ENCODE measurements at places on chromosomes 11 and 22.

GRCh38 chr11:43576803-43577521 is 103.6 kb upstream of the HSD17B12 start:
- DNase-seq: no peak

DNA sequence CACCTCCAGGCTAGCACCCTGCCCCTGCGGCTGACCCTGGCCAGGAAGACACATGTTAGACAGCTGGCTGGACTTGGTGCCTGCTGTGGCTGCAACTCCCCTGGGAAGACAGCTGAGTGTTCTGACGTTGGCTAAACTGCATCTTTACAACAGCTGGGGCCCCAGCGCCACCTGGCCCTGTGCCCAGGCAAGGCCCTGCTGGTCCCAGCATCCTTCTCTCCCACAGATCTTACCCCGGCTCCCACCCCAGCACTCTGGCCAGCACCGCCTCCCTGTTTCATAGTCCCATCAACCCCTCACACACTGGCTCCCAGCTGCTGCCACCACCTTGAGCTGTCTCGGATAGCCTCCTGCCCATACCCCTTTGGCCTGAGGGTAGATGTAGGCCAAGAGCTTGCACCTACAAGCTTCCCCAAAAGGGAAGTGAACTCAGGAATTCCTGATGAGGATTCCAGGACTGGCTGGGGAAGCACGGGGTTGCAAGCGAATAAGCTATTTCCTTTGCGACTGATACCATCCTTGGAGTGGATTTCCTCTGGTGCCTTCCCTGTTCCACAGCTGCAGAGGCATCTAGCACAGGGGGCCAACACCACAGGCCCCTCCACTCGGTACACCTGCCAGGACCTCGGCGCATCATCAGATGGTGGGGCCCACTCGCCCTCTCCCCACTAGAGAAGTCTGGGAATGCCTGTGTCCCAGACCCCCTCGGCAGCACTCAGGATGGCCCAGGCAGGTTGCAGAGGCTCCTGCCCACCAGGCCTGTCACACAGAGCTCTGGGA is 28.5 kb downstream of the RSPH14 start:
- no peak for DNase-seq

DNA sequence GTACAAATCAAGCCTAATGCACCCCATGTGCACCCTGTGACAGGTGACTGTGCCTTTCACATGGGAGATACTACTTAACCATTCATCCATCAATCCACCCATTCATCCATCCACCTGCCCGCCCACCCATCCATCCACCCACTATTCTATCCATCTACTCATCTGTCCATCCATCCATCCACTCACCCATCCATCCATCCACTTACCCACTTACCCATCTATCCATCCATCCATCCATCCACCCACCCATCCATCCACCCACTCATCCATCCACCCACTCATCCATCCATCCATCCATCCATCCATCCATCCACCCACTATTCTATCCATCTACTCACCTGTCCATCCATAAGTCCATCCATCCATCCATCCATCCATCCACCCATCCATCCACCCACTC is 7.5 kb downstream of the C11orf24 start:
- no peak for DNase-seq

GRCh38 chr11:71397331-71397860 is 50.8 kb downstream of the DHCR7 start:
- DNase-seq: no peak

- no peak for DNase-seq
These were observed 359.2 kb downstream of the BUD13 start for GRCh38 chr11:116413301-116414242.

GRCh38 chr11:57072640-57073039 is 83.9 kb downstream of the OR5AK2 start:
- no peak for DNase-seq

GRCh38 chr22:27705408-27706080 is 96.0 kb downstream of the MN1 start:
- no peak for DNase-seq

DNA sequence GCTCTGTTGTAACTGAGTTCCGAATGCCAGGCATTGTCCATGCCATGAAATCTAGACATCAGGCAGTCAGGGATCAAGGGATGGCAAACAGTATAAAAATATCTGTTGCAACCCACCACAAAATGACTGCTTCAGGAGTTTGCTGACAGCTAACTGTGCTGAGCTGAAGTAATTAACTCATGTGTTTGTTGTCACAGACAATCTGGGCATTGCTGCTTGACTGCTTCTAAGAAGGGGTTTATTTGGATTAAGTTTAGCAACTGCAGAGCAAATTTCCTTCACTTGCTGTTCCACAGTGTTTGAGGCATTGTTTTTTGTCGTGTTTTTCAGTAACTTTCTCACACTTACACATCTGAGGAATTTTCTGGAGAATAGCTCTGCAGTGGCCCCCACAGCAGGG is 30.4 kb downstream of the BSX start:
- DNase-seq: no peak

- no peak for DNase-seq
These were observed 8.6 kb downstream of the HSCB start for GRCh38 chr22:28750471-28750881.

- DNase-seq: no peak
These were observed 20.0 kb downstream of the CD82 start for GRCh38 chr11:44585421-44585820.

DNA sequence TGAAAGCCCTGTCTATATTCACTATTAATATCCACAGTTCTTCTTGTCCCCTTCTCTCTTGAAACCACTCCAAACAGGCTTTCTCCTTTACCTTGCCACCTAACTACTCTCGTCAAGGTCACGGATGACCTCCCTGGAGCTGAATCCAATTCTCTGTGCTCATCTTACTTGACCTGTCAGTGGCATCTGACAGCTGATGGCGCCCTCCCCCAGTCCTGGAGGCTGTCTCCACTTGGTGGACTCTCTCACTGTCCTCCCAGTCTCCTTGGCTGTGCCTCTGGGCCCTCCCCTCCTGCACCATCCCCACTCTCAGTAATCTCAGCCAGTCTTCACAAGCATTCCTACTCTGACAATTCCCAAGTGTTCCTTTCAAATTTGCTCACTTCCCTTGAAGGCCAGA is 8.7 kb downstream of the TNKS1BP1 start:
- no peak for DNase-seq

DNA sequence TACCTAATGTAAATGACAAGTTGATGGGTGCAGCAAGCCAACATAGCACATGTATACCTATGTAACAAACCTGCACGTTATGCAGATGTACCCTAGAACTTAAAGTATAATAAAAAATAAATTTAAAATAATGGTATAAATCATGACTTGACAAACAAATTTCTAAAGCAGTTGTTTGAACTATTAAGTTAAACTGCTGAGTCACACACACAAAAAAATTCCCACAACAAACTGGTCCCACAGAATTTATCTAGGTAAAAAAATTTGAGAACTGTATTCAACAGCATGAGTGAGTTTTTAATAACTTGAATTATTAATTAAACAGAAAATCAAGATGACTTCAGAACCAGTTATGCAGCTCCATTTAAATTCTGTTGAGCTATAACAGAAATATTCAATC is 186.0 kb upstream of the SOX6 start:
- no peak for DNase-seq

- no peak for DNase-seq
These were observed 9.9 kb downstream of the TMPRSS13 start for GRCh38 chr11:117919341-117919740.

DNA sequence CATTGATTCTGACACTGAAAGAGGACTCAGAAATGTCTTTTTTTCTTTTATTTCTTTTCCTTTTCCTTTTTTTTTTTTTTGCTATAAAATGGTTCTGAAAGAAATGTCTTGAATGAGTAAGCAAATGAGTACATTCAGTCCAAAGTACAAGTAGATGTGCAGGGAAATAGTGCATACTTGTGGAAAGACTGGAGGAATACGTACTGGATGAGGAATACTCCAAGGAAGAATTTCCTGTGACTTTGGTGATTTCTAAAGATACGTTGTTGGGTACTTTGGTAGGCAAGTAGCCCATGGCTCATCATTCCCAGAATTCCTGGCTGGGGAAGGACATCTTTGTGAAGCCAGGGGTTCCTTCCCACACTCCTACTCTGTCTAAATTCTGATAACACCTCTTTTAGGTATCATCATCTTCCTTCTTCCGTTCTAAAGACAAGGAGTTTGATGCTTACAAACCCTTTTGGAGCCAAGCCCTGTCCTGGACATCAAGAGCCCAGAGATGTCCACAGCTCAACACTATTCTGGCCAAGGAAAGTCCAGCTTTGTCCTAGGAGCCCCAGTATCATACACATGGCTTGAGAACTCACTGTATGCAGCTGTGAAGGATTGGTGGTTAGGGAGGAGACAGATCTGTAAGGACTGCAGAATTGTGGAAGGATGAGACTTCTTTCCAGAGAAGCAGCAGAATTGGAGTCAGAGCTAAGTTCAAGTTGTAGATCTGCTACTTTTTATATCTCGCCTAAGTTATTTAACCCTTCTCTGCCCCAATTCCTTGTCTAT is 4.8 kb upstream of the NUP98 start:
- DNase-seq: no peak

GRCh38 chr11:113578033-113578380 is 102.8 kb upstream of the DRD2 start:
- DNase-seq: no peak

GRCh38 chr11:61543606-61544306 is 35.2 kb downstream of the LRRC10B start:
- no peak for DNase-seq

GRCh38 chr11:120186456-120186773 is 24.4 kb upstream of the OAF start:
- no peak for DNase-seq

Data from activated CD8-positive, alpha-beta memory T cell treated with anti-CD3 and anti-CD28 coated beads for 1 hour (primary cell).